ENCODE measurements at places on chromosomes 1 and 21.
A peak's percentile ranks its signal among the peaks of the same experiment; 100 is the strongest.

GRCh38 chr1:65150108-65150463 lies 2.1 kb downstream of the AK4 start:
- DNase-seq: no peak

GRCh38 chr1:72281637-72282270 lies 585 bp downstream of the NEGR1 start:
- DNase-seq: peak; percentile 4

DNA sequence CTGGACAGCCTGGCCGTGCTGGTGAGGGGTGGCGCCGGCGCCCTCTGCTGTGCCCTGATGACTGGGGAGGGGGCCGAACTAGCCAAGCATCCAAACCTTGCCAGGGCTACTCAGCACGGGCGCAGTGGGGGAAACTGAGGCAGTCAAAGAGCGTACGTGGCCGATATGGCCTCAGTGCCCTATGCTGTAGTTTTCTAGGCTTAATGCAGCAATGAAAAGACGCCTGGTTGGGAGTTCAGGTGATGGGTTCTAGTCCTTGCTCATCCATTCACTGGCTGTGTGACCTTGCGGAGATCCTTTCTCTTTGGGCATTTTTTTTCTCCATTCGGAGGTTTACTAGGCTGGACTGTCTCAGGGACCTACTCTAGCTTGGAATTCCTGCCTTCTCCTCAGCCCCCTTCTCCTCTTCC lies 822 bp downstream of the MTX1 start:
- no peak for DNase-seq

GRCh38 chr1:86948212-86948611 lies 33.8 kb downstream of the HS2ST1 start:
- DNase-seq: no peak

DNA sequence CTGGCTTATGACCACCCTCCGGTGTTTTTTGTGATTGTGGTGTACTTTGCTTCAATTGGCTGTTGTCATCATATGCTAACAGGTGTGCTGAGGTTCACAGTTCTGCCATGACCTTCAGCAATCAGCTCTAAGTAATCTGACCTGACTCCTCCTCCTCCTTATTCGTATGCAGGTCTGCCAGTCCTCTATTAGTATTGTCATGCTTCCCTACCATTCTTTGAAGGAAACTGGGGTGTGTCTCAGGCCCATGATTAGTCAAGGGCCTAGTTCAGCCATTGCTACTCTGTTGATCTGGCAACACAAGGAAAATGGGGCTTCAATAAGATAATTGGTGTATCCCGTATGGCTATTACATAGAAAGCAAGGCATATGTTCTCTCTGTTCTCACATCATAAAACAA lies 332.3 kb upstream of the DPYD start:
- no peak for DNase-seq

DNA sequence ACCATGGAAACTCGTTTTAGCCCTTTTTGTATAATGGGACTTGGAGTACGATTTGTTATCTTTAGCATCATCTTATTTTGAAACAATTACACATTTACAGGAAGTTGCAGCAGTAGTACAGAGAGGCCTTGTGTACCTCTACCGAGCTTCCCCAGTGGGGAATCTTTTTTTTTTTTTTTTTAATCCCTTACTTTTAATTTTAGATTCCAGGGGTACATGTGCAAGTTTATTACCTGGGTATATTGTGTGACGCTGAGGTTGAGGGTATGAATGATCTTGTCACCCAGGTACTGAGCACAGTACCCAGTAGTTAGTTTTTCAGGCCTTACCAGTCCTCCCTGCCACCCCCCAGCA lies 45.9 kb downstream of the HHAT start:
- DNase-seq: no peak

DNA sequence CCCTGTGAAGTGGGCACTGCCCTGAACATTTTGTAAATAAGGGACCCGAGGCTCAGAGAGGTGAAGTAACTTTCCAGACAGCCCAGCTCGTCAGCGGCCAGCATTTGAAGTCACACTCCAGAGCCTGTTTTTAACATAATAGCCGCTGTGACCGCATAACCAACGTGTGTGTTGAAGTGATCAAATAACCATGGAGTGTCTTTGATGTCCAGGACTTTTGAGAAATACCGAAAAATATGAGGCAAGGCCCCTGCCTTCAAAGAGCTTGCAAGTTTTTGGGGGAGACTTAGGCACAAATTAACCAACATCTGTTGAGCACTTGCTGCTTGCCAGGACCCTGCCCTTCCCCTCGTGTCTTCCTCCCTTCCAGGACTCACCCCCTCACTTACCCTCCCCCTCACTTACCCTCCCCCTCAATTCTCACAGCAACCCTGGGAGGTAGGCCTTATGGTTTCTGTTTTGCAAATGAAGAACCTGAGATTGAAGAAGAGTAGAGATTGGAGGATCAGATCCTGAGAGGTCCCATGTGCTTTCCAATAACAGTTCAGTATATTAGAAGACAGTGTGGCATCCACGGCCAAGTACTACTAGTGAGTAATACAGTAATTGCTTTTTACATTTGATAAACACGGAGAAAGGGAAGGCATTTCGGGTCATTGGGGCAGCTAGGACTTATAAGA lies 1.3 kb upstream of the SLC16A1 start:
- DNase-seq: peak; percentile 83

DNA sequence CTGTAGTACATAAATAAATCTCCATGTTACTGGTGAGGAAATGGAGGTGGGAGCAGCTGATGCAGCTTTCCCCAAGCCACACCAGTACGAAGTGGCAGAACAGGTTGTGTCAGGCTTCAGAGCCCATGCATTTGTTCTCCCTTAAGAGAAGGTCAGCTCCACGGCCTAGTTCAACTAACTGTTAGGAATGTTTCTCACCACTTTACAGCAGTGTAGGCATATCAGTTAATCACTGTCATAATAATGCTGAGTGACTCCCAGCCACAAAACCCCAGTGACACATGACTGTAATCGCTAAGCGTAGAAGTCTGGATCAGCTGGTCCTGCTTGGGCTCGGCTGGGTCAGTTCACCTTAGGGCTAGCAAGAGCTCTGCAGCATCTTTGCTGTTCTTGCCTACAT lies 90.4 kb downstream of the VPS26C start:
- DNase-seq: peak; percentile 80

- DNase-seq: peak; percentile 74
These were observed 5.7 kb downstream of the MAN1A2 start for GRCh38 chr1:117372863-117373412.

GRCh38 chr1:14662116-14662515 lies 63.6 kb downstream of the KAZN start:
- DNase-seq: no peak

GRCh38 chr21:36337099-36337509 lies 17.1 kb downstream of the MORC3 start:
- peak; percentile 93 for DNase-seq

DNA sequence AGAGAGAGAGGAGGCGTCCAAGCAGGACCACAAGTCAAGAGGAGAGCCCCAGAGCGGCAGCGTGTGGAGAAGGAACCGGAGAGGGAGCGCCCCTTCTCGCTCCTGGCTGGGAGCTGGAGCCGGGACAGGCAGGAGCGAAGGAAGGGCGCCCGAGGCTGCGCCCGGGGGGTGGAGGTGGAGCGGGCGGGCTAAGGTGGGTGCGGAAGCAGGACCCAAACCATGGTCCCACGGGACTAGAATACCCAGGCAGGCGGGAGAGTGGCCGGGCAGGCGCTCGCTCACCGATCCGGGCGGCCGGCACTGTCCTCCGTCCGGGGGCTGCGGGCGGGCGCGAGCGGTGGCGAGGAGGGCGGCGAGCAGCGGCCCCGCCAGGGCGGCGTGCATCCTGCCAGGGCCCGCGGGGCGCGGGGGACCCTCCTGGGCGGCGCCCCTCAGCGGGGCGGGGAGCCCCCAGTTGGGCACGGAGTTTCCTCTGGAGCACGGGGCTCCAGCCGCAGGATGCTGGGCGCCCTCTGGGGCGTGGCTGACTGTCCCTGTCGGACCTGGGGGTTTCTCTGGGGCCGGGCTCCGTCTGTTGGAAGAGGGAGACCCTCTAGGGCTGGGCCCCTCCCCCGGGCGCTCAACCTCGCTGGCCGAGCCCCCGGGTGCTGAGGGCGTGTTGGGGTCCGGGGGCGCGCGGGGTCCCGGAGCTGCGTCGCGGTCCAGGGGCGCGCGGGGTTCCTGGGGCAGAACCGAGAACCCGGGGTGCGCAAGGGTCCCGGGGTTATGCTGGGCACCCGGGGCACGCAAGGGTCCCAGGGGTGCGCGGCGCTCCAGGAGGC lies 569 bp downstream of the TRABD2B start:
- no peak for DNase-seq

- DNase-seq: no peak
These were observed 562.8 kb downstream of the KIF26B start for GRCh38 chr1:245717611-245718010.

DNA sequence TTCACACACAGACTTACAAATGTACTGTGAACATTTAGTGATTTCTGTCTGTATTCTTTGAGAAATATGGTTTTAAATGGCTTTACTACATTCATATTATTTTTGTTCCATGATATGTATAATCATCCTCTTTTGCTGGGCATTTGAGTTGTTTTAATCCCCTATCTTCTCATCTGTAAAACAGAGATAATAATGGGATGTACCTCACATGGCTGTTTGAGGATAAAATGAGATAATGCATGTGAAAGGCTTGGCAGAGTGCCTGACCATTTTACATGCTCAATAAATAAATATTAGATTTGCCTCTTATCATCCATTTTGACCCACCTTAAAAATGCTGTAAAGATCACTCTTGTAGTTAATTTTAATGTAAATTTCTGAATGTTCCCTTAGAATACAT lies 197.2 kb downstream of the C1orf94 start:
- no peak for DNase-seq

- peak; percentile 99 for DNase-seq
These were observed 134.7 kb downstream of the KAZN start for GRCh38 chr1:14733048-14733778.

- no peak for DNase-seq
These were observed 9.2 kb upstream of the OR1C1 start for GRCh38 chr1:247769603-247770002.

DNA sequence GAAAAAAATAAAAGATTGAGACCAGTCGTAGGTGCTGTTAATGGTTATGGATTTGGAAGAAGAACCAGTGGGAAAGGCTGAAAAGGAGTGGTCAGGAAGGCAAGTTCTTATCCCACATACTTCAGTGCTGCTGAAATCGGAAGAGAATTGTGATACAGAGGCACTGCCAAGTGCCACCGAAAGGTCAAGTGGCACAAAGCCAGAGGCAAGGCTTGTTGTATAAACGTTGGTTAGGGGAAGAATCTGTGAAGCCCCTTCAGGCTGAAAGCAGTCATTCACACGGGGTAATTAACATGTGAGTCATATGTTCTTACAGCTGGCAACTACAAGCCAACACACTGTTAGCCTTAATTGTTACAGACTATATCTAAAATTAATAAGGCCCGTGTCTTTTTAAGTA lies 48.8 kb downstream of the ZBTB40 start:
- DNase-seq: peak; percentile 71

- DNase-seq: no peak
These were observed 255.7 kb downstream of the COL11A1 start for GRCh38 chr1:102852613-102853012.

- DNase-seq: no peak
These were observed 8.7 kb downstream of the ITSN1 start for GRCh38 chr21:33650929-33651509.

- DNase-seq: peak; percentile 95
These were observed 15.3 kb downstream of the SEMA6C start for GRCh38 chr1:151130987-151131586.

GRCh38 chr1:99527078-99527477 lies 118.8 kb upstream of the PALMD start:
- peak; percentile 19 for DNase-seq

- DNase-seq: peak; percentile 18
These were observed 573 bp downstream of the PSMG1 start for GRCh38 chr21:39182484-39183271.

DNA sequence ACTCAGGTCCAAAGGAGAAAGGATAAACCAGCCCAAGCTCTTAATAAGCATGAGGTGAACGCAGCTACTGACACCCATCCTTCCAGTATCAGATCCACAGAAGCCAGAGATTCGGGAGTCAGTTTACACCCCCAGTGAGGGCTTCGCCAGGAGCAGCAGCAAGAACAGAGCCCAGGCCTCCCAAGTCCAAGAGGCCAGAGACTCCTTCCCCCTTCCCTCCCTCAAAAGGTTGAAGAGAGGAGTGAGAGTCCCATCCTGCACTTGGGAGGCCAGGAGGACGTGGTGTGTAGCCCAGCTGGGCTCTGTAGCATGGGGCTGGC lies 72.8 kb downstream of the MRPL37 start:
- DNase-seq: peak; percentile 4
